ENCODE measurements at places on chromosomes 16 and 17.
A peak's percentile ranks its signal among the peaks of the same experiment; 100 is the strongest.

DNA sequence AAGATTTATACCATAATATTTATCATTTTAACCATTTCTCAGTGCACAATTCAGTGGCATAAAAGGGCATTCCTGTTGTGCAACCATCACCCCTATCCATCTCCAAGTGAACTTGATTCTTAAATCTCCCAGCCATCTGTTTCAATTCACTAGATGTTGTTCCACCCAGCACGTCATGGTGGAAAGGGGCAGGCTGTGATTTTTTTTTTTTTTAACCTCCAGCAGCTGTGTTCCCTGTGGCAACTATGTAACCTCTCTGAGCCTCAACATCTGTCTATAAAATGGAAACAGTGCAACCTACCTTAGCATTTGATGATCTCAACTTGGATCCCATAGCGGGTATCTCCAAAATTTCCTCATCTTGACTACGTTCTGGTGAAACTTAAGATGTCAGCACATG, 604.5 kb downstream of the WWOX start:
- no peak for DNase-seq

GRCh38 chr17:40315678-40316570, 6.9 kb downstream of the RARA start:
- DNase-seq, result no peak

GRCh38 chr17:44909681-44910144, 5.6 kb downstream of the GFAP start:
- DNase-seq, result no peak

GRCh38 chr17:75652934-75653549, 13.9 kb downstream of the RECQL5 start:
- DNase-seq, result peak; percentile 27

GRCh38 chr16:73143002-73143401, 95.1 kb upstream of the ZFHX3 start:
- DNase-seq, result no peak

- DNase-seq, result no peak
Measured at GRCh38 chr17:69608808-69609472, 194.4 kb downstream of the MAP2K6 start.

DNA sequence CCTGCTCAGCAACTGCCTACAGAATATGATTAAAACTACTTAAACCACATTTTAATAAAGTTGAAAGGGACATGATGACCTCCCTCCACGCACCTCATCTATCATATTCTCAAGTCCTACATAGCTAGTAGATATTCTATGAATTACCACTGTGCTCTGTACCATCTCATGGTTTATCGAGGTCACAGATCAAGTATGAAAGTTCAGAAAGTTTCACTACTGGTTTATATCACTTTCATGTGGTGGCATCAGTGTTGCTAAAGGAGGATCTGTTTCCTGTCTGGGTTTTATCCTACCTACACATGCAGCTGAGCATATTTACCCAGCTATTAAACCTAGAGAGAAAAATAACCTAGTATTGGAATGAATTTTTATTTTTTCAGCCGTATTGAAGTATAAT, 214.9 kb upstream of the MON1B start:
- no peak for DNase-seq

- DNase-seq, result no peak
Measured at GRCh38 chr16:56373003-56373402, 52.3 kb downstream of the AMFR start.

DNA sequence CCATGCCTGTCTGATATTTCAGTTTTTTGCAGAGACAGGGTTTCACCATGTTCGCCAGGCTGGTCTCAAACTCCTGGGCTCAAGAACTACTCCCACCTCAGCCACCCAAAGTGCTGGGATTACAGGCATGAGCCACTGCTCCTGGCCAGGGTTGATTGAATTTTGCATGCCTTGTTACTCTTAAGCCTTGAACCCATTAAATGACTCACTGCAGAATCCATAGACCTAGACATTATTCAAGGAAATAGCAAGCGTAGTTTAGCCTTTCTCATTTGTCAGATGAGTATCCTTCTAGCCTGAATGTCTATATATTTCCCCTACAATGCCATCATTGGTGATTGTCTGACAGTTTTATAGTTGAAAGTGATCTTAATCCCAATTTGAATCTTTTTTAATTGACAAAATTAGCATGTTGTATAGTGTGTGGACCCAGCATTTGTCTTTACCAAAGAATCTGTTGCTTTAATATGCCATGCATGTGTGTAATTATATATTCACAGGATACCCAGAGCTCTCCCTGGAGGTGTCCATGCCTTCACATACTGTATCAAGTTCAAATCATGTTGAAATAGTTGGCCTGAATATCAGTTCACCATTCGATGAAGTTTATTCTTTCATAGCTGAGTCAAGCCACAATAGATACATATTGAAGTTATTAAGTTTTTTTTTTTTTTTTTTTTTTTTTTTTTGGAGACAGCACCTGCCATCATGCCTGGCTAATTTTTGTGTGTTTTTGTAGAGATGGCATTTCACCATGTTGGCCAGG, 321.0 kb downstream of the CPPED1 start:
- no peak for DNase-seq

GRCh38 chr17:53837131-53837530, 14.4 kb downstream of the KIF2B start:
- no peak for DNase-seq

DNA sequence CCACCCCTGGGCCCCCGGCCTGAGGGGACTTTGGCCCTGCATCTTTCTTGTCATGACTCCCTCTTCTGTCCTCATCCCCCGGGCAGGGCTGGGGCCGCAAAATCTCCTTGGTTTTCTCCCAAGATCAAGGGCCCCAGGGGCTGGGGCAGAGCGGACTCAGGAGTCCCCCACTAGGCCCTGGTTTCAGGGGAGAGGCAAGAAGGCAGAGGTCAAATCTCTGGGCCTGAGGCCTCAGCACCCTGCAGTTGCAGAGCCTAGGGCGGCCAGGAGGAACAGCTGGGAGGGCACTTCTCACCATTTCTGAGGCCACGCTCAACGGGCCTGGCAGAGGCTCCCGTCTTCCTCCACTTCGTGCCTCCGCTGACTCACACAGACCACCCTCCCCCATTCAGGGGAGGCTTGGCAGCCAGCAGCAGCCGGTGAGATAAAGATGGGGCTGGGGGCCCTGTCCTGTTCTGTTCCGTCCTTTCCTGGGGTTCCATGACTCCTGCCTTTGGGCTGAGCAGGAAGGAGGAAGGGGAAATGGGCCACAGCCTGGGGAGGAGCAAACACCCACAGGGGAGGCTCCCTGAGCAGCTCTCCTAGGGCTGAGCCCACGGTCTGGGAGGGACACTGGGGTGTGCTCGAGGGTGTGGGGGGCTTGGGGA, 12.4 kb downstream of the ZSCAN10 start:
- DNase-seq, result no peak

DNA sequence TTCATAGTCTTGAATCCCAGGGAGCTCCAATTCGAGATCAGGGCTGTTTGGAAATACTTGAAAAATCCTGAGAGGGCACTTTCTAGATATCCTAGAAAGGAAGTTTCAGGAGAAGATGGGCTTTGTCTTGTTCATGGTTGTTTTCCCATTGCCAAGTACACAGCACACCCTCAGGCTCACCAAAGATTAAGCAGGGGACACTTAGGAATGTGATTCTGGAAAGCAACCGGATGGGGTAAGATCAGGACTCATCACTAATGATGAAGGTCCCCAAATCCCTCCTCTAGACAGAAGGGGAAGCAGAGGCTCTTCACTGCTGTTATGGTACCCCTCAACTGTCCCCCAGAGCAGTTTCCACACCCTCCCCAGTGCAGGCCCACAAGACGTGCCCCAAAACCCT, 40.7 kb downstream of the VAC14 start:
- DNase-seq, result no peak

DNA sequence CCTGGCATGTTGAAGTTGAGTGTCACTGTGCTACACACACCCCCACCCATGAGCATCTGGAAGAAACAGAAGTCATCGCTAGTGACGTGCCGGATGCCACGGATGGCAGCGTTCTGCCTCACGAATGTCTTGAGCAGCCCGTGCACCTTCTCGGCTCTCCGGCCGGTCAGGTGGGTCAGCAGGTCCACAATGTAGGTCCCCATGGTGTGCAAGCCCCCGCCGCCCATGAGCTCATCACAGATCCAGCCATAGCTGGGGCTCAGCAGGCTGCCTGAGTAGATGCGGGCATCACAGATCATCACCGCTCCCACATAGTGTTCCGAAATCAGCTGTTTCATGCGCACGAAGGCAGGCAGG, 8.9 kb downstream of the C16orf86 start:
- DNase-seq, result no peak

- no peak for DNase-seq
Measured at GRCh38 chr16:25413975-25414374, 156.3 kb upstream of the ZKSCAN2 start.

DNA sequence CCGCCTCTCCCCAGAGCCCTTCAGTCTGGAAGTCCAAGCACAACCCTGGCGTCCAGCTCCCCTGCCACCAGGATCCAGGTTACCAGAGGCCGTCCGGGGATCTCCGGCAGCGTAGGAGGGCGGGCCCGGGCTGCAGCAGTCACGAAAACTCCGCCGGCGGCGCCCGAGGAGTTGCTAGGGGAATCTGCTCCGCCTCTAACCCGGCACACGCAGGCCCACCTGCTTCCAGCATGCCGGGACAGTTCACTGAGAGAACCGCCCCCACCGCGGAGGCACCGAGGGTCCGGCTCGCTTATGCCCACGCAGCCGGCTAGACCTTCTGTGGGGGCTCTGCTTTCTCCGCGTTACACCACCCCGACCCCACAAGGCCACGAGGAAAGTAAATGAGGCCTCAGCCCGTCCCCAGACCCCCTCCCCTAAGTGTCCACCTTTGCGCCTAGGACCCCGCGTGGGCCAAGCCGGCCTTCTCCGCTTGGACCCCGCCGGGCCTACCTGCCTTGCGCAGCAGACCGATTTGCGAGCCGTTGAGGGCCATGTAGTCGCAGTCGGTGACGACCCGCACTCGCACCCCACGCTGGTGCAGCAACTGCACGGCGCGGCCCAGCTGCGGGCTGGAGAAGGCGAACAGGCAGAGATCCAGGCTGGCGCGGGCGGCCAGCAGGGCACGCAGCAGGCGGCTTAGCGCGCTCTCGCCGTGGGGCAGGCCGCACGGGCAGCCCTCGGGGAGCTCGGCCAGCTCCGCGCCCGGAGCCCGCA, 587 bp downstream of the PLD6 start:
- DNase-seq, result peak; percentile 59

DNA sequence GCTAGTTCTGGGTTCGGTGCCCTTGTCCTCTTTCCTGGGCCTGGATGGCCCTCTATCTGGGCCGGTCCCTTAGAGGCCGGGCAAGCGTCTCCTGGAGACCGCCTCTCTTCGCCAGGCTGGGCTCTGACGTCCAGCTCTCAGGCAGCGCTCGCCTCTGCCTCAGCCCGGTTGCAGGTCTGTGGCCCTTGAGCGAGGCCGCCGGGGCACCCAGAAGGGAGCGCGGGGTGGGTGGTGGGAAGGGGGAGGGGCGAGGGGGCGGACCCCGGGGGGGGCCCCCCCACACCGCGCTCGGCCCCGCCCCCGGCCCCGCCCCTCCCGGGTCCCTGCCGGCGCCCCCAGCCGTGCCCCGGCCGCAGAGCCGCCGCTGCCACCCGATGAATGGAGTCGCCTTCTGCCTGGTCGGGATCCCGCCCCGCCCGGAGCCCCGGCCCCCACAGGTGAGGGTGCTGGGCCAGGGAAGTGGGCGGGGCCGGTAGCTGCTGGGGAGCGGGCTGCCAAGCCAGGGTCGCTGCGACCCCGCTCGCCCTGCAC, at the start of gene ARHGAP23:
ARHGAP23 (plus strand) TSS at position 353 of the 531 bp plus-strand sequence; CDS start at position 375, 22 bp downstream.
- DNase-seq, result peak; percentile 19

GRCh38 chr16:53715023-53715384, 11.0 kb downstream of the FTO start:
- DNase-seq, result no peak

GRCh38 chr17:50787106-50787505, 19.8 kb upstream of the ANKRD40CL start:
- DNase-seq, result no peak

DNA sequence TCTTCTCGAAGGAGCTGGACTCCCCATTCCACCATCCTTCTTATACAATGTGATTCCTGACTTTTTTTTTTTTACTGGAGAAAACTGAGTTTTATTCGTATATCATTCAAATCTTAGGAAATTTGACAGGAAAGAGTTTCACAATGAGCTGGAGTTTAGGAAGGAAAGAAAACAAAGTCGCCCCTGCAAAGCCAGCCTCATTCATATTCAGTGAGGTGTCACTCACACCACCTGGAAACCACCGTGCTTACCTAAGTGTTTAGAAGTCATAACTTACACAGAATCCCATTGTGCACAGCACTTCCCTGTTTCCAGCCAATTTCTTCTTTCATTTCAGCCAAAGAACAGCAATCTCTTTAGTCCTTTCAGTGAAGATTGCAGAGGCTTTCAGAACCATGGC, 90.3 kb upstream of the CHMP6 start:
- DNase-seq, result no peak

DNA sequence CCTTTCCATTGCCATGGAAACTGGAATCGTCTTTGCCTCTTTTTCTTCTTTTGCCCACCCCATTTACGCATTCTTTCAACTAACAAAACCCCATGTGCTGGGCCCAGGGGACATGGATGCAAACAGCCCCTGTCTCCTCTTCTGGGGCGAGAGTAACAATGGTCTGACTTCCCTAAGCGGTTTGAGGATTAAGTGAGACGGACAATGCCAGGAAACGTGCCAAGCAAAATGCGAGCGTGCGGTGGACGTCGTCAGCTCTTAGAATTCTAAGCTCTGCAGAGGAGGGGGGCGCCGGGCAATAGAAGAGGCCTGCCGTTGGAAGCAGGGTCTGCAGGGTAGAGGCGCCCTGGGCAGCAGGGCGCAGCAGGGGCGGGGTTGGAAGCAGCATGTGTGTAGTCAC, 42.4 kb upstream of the JPH3 start:
- DNase-seq, result no peak

DNA sequence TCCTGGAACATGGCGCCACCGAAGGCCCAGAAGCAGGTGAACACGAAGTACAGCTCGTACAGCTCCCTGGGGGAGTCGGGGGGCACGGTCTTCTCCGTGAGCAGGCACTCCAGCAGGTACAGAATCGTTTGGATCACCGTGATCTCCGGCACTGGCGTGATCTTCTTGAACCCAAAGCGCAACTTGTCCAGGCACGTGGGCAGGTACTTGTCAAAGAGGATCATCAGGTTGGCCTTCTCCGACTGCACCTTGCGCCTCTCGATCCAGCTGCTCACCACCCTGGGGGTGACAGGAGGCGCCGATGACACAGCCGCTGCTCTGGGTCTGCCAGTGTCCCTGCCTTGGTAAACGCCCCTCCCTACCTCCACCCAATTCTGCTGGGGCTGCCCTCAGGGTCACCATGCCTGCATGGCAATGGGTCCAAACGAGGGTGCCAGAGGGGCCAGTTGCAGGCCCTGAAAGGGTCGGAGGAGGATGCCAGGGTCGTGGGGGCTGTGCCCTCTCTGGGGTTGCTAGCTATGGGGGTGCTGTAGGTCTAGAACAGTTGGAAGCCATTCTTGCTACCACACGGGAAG, 90.9 kb downstream of the DNAH17 start:
- no peak for DNase-seq

GRCh38 chr17:77131904-77132303, 8.9 kb upstream of the SEC14L1 start:
- DNase-seq, result no peak

GRCh38 chr16:69087161-69087581, 18.3 kb upstream of the HAS3 start:
- DNase-seq, result no peak

DNA sequence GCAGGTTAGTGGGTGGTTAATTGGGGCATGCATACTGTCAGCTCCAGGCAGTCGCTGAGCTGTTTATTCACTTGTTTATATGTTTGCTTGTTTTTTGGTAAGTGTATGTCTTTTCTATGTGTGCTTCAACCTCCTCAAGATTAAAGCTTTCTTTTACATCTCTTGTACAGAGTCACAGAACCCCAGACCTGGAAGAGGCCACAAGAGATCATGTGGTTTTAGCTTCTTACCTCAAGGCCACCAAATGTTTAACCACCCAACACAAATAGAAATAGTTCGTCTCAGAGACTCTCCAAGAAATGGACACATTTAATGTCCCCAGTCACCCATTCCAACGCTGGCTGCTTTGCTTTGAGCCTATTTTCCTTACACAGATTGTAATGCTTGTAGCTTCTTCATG, 11.8 kb upstream of the TMEM98 start:
- no peak for DNase-seq

Measured in stimulated activated CD4-positive, alpha-beta T cell treated with anti-CD3 and anti-CD28 coated beads, Interleukin-1b, Interleukin-23, amount 100 ng/mL, for 48 hours (primary cell).